ENCODE measurements at places on chromosomes 3 and 15.

DNA sequence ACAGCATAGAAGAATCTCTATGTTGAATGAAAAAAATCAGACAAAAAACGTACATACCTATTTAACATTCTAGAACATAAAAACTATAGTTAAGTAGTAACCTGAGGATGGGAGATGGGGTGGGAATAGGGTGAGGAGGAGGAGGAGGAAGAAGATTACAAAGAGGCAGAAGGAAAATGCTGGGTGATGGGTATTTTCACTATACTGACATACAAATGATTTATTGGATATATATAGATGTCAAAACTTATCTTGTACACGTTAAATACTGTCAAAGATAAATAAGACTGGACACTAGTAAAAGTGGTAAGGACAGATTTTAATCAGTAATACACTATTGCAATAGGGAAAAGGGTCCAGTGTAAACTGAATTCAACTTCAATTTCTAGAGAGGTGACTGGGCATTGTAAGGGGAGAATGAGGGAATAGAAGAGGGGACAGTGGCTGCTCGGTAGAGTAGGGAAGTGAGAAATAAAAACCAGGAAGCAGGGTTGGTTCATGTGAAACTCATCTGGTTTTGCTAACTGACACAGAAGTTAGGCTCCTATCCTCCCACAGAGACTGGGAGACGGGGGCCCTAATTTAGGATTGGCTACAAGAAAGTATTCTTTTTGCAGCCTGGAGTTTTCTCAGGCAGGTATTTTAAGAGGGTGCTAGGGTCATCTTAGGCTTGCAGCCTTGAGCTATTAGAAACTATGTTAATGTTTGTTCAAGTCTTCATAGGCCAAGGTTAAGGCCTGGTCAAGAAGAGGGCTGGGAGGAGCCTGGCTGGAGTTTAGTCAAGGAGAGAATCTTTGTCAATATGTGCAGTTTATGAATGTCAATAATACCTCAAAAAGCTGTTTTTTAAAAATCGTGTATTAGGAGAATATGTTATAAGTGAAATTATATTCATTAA, 15.0 kb upstream of the C15orf61 start:
- DNase-seq: no peak

GRCh38 chr15:42367041-42367440, 7.7 kb downstream of the CAPN3 start:
- DNase-seq: no peak

- DNase-seq: no peak
Measured at GRCh38 chr15:67945951-67946700, 106.3 kb upstream of the RNU6-1 start.

DNA sequence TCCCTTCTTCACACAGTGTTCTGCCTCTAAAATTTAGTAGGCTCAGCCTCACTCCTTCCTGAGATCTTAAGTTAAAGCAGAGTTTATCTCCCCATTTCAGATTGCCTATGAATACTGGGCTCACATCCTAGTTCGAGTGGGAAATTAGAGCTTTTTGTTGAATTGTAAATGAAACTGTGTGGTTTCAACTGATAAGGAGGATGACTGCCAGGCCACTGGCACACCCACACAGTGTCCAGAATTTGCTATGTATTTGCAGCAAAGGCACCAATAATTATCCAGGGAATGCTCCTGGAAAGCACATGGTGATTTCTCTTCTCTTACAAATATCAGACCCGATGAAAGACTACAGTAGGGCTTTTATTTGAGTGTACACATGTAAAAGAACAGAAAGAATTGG, 308.1 kb upstream of the COL8A1 start:
- no peak for DNase-seq

DNA sequence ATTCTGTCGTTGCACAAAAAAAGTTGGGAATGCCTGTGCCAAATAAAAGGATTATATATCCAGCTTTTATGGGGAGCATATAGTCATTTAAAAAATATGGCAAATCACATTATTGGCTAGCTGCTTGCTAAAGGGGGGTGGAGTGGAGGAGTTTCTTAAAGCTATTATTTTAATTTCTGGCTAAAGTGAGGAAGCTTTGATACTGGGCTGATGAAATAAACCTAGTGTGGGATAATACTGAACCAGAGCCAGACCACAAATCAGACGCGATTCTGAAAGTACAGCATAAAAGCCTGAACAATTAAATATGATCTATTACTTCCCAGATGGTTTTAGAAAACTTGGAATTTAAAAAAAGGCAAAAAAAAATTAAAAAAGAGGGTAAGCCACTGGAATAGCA, 14.4 kb downstream of the POLR2M start:
- no peak for DNase-seq

- no peak for DNase-seq
Measured at GRCh38 chr15:83504365-83504764, 57.2 kb downstream of the SH3GL3 start.

- DNase-seq: peak; percentile 75
Measured at GRCh38 chr3:72100601-72101187, 315.7 kb upstream of the PROK2 start.

GRCh38 chr15:81108427-81108826, 25.6 kb upstream of the CFAP161 start:
- DNase-seq: no peak

DNA sequence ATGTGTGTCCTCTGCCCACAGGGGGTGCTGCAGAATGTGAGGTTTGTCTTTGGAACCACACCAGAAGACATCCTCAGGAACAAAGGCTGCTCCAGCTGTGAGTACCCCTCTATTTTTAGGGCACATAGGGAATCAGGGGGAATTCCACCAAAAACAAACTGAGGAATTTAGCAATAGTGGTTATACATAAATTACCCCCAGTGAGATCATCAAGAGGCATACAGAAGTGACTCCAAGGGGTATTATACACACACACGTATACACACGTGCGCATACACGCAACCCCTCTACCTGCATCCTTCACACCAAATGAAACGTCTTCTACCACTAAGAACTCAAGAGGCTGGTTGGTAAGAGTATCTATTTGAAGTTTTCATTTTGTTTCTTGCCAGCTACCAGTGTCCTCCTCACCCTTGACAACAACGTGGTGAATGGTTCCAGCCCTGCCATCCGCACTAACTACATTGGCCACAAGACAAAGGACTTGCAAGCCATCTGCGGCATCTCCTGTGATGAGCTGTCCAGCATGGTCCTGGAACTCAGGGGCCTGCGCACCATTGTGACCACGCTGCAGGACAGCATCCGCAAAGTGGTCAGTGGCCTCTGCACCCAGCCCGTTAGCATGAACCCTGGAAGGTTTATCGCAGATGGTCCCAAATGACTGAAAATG, 2.9 kb downstream of the THBS1 start:
- no peak for DNase-seq

DNA sequence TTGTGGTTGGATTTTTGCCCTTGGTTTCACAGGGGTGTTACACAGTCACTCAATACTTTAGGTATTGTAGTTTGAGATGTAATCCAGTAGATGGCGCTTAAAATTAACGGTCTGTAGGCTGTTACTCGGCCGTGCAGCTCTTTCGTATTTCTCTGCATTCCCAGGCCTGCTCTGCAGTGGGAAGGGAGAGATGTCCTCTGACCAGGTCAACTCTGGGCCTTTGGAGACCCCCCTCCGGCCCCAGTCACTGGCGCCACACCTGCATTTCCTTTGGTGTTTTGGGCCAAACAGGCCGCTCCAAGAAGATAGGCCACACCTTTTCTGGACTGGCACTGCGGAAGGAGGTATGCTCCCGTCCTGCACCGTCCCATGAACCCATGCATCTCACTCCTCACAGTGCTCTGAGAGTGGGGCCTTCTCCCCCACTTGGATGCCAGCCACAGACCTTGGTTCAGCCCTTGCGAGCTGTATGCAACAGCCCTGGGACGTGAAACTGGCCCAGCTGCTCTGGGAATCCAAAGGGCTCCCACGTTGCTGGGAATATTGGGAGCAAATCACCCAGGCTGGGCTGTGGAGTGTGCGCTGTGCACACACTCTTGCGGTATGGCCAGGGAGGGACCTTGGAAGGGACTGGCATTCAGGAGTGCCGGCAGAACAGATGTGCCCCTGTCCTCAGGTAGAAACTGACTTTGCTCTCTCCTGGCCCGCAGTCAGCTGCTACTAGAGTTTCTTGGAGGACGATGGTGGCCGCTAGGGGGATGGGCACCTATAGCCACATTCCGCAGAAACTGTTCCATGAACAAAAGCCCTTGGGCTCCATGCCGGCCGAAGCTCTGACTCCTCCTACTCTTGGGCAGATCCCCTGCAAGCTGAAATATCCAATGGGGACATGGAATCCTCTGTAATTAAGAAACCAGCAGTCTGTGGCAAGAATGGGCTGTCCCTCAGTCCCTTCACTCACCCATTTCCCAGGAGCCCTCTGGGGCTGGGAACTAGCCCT, 410.5 kb upstream of the CADM2 start:
- peak; percentile 6 for DNase-seq

- DNase-seq: no peak
Measured at GRCh38 chr3:148880681-148881080, 15.6 kb downstream of the CPA3 start.

DNA sequence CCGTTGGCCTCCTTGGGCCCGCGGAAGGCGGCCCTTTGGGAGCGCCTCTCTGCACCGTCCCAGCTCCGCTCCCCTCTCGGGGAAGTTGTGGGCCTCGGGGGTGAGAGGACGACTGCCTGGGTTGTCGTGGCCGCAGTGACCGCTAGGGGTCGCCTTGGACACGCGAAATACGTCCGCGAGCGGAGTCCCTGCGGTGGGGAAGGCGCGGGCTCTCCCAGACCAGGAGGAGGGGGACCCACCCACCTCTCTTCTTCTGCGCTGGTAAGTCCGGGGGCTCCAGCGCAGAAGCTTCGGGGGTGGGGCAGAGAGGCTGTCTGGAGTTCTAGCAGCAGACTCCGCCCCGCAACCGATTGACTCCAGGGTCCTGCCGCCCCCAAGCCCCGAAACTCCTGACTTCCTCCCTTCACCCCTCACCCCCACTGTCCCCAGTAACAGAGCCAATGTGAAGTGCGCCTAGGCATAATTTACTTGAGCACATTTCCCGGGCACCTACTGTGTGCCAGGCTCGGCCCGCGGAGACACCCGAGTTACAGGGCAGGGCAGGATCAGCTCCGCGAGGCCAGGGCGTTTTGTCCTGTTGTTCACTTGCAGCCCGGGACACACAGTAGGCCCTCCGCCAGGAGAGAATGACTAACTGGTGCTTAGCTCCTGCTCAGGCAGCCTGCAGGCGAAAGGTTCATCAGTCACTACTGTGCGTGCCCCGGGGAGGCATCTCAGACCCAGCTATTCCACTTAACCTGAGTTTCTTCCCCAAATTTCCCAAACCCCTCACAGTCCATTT, 32.8 kb downstream of the DNASE1L3 start:
- peak; percentile 67 for DNase-seq

GRCh38 chr3:183618542-183618941, 16.9 kb upstream of the KLHL24 start:
- DNase-seq: no peak

DNA sequence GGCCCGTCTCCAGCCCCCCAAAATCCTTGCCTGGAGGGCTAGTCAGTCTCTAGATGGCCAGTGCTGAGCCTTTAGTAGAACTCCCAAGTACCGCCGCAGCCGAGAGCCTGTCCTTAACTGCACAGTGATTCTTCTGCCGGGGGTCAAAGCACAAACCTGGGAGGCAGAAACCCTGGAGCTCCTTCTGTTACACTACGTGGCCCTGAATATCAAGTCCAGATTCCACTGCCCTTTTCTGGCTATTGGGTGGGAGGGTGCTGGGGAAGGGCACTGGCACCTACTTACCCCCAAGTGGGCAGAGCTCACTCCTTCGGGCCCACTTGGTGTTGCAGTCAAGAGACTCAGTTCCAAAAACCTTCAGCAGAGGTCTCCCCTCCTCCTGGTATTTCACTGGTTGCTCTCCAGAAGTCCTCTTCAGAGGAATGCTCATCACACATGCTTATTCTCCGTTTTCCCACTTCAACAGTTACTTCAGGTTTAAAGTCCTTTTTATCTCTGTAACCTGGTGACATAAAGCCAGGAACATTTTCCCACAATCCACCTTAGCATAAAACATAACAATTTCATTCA, 10.8 kb downstream of the PDHB start:
- no peak for DNase-seq

- DNase-seq: no peak
Measured at GRCh38 chr3:182935803-182936202, 44.5 kb downstream of the DCUN1D1 start.

DNA sequence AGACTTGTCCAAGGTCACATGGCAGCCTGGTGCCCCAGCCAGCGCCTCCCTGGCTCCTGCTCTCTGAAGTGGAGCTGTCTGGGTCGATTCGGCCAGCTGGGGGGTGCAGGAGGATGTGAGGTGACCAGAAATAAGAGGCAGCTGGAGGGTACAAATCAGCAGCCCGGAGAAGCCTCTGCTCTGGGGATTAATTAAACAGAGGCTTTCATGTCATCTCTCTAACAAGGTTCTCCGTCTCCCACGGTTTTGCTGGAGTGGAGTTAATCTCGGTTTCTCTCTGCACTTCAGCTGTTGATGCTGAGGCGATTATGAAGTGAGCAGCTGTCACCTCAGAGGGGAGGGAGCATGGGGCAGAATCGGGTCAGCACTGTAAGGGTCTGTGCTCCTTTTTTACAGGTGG, 236.8 kb downstream of the TLE3 start:
- DNase-seq: no peak

GRCh38 chr3:105417525-105418289, 51.0 kb downstream of the ALCAM start:
- DNase-seq: no peak

GRCh38 chr15:60634815-60635214, 155.9 kb upstream of the ICE2 start:
- DNase-seq: no peak

DNA sequence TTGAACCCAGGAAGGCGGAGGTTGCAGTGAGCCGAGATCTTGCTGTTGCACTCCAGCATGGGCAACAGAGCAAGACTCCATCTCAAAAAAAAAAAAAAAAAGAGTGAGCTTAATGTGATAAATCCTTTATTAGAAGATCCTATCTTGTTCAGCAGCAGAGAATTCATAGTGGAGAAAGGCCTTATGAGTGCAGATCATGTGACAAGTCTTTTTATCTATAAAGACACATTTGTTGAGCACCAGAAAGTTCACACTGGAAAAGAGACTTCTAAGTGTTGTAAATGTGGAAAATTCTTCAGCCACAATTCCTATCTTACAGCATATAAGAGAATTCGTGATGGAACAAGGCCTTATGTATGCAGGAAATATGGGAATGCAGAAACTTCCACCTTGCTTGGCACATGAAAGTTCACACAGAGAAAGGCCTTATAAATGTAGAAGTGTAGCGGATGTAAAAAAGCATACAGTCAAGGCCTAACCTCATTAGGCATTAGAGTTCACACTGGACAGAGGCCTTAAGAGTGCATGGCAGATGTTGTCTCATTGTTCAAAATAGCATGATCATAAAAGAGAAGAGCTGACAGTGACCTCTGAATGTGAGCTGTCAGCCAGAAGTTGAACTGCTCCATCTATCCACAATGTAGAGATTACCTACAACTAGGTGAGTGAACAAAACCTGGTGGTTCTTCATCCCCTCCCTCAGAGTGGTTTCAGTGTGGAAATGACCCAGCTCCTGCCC, 16.7 kb downstream of the ADAM10 start:
- no peak for DNase-seq

DNA sequence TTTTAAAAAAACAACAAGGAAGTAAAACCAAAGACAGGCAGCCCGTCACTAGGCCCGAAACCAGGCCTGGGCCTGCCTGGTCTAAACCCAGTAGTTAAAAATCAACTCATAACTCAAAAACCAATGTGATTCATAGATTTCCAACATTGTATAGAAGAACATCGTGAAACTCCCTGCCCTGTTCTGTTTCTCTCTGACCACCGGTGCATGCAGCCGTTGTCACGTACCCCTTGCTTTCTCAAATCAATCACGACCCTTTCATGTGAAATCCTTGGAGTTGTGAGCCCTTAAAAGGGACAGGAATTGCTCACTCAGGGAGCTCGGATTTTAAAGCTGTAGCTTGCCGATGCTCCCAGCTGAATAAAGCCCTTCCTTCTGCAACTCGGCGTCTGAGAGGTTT, 89.5 kb downstream of the DCLK3 start:
- DNase-seq: no peak
